Fibroblast of upper back skin (primary cell): ENCODE measurements at places on chromosomes 12 and 14.

DNA sequence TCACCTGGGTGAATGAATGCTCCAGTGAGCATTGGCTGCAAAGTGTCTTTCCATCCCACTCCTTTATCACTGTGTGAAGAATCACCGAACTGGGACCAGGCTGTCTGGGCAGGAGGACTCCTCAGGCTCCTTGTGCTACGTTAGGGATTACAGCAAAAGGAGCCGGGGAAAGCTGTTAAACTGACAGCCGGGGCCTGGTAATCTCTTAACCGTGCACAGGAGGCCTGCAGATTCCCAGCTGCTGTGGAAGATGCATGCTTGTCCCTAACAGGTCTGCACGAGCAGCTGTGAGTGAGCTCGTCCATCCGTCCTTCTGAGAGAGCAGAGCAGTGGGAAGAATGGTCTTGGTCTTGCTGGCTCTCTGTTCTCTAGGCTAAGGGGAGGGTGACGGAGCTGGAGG lies 231.5 kb downstream of the AACS start:
- no peak for DNase-seq

GRCh38 chr12:508795-509194 lies 49.1 kb downstream of the B4GALNT3 start:
- no peak for DNase-seq

GRCh38 chr12:103313894-103314293 lies 181.9 kb downstream of the C12orf42 start:
- DNase-seq: no peak

GRCh38 chr12:132710043-132710404 lies 618 bp upstream of the PGAM5 start:
- DNase-seq: no peak

DNA sequence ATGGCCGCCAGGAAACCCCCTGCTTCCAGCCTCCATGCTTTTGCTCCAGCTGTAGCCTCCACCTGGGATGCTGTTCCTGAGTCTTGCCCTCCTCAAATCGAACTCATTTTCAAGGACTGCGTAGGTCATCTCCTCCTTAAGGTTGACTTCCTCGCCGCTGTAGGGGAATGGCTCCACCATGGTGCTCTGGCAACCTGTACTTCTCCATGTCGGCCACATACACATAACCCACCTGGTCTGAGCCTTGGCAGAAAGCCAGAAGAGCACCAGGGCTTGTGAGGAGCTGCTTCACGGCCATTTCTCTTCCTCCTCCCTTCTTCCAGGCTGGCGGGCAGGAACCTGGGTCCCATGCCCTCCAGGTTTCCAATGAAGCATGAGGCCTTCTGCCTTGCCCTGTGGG lies 36.7 kb upstream of the BEGAIN start:
- DNase-seq: no peak
